ENCODE measurements at places on chromosomes 3 and 15. TPM values are rescaled to one million over a fixed set of nuclear protein-coding genes. Genes with fewer than 3 reads are reported as not detected.
A peak's percentile ranks its signal among the peaks of the same experiment; 100 is the strongest.

Gene GOLGA8N
- 7.7 TPM for total RNA-seq

Gene GP9
- not detected for total RNA-seq

DNA sequence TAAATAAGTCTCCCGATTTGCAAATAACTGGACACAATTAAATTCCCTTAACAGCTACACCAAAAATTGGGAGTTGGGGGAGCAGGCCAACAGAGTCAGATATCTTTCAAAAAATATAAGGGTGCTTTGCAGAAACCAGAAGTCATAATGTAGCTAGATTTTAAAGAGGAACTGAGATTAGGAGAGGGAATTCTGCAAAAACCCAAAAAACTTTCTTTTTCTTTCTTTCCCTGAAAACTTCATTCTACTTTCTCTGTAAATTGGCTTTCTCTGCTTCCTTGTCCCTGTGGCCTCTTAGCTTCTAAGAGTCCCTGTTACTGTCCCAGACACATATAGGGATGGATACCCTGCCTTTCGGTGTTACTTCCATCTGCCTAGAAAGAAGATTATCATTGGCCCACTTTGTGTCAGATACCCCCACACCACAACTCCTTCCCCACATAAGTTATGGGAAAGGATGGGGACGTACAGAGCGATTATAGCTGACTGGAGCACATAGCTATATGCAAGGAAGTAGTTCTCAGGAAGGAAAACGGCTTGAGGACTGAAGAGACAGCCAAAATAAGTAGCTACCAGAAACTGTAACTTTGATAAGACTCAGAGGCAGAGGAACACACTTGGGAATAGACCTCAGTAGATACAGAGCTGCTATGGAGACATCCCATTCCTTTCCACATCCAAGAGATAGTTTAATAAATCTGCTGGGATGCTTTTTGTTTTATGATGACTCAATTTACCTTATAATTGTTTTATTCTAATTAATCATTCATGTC, 129.1 kb upstream of the TGFBR2 start:
- peaks cover 51% of the 10 kb centered on the region for H3K4me1 ChIP-seq
- H3K4me3 ChIP-seq, result no peak overlapping the region
- DNase-seq, result no peak
- no peaks in the 10 kb centered on the region for H3K27me3 ChIP-seq
- H3K36me3 ChIP-seq, result peaks cover 13% of the 10 kb centered on the region

- H3K27ac ChIP-seq, result peak overlapping the region; percentile 22
- H3K36me3 ChIP-seq, result peaks cover 34% of the 10 kb centered on the region
- no peaks in the 10 kb centered on the region for H3K27me3 ChIP-seq
- H3K4me3 ChIP-seq, result no peak overlapping the region
- peaks cover 16% of the 10 kb centered on the region for H3K4me1 ChIP-seq
- no peak for DNase-seq
These were observed 241.7 kb downstream of the ATP8B4 start for GRCh38 chr15:49877117-49877872.

DNA sequence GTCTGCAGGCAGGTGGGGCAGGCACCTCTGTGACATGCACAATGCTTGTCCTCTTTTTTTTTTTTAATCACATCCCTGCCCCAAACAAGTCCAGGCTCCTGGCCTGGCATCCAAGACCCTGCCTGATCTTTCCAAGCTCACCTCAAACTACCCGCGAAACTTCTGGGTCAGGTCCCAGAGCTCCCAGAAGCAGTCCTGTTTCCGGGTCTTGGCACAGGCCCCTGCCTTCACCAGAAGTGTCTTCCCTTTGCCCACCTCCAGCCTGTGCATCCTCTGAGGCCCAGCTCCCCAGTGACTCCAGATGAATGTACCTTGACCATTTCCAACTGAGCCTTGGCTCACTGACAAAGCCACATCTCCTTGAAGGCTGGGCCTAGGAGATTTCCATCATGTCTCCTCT, 23.0 kb downstream of the PLA2G4E start:
- no peak for DNase-seq
- H3K4me1 ChIP-seq, result peaks cover 4% of the 10 kb centered on the region
- H3K4me3 ChIP-seq, result no peak overlapping the region
- peaks cover 8% of the 10 kb centered on the region for H3K27me3 ChIP-seq

GRCh38 chr3:52710512-52710911, 4.6 kb downstream of the SPCS1 start:
- H3K27me3 ChIP-seq, result no peaks in the 10 kb centered on the region
- no peak overlapping the region for H3K27ac ChIP-seq
- no peak overlapping the region for H3K4me3 ChIP-seq
- H3K4me1 ChIP-seq, result peaks cover 17% of the 10 kb centered on the region
- DNase-seq, result no peak

DNA sequence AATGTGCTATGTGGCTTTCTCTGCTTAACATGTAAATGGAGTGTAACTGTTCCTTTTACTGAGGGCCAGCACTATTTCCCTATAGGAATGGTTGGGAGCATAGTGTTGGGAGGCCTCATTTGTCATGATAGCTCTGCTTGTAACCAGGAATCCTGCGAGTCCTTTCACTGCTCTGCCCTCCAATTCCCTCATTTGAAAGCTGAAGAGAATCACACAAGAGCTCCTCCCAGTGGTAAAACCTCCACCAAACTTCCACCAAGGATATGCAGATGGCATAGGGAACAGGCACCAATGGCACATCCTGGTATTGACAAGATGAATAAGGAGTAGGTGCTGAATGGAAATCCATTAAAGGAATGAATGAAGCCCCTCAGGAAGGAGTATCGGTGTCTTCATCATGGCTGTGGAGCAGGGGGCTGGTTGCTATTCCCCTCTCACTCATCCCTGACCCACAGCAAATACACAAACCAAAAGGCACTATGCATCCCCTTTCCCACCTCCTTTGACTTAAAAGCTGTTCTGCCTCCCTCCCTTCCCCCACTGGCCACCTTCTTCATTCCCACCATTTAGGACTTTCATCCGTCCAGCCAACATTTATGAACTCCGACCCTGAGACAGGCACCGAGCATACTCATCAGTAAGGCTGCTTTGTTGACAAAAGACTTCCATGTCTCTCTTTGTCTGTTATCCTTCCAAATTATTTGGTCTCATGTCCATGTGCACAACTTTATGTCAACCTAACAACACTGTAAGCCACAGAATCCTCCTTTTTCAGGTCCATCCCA, 560.8 kb downstream of the FOXP1 start:
- no peaks in the 10 kb centered on the region for H3K27me3 ChIP-seq
- peaks cover 39% of the 10 kb centered on the region for H3K4me1 ChIP-seq
- no peak overlapping the region for H3K4me3 ChIP-seq
- H3K27ac ChIP-seq, result no peak overlapping the region

- H3K4me3 ChIP-seq, result peak overlapping the region; percentile 53
- H3K27me3 ChIP-seq, result no peaks in the 10 kb centered on the region
- H3K36me3 ChIP-seq, result peaks cover 60% of the 10 kb centered on the region
- peaks cover 84% of the 10 kb centered on the region for H3K4me1 ChIP-seq
- peak overlapping the region; percentile 99 for H3K27ac ChIP-seq
These were observed 9.0 kb upstream of the ZBED2 start for GRCh38 chr3:111604119-111604518.

- H3K36me3 ChIP-seq, result peaks cover 12% of the 10 kb centered on the region
- no peaks in the 10 kb centered on the region for H3K4me1 ChIP-seq
- DNase-seq, result no peak
- no peaks in the 10 kb centered on the region for H3K27me3 ChIP-seq
These were observed 51.7 kb downstream of the SLC6A6 start for GRCh38 chr3:14453876-14454638.
